Activated CD8-positive, alpha-beta T cell treated with anti-CD3 and anti-CD28 coated beads for 36 hours (primary cell): ENCODE measurements at places on chromosomes 5 and 9. TPM values are rescaled to one million over a fixed set of nuclear protein-coding genes. Genes with fewer than 3 reads are reported as not detected.

Gene PTGS1
- not detected for total RNA-seq

Gene CMYA5
- total RNA-seq, result 0.16 TPM

Gene C8G
- total RNA-seq, result not detected

Gene C1QTNF3
- total RNA-seq, result 1.4 TPM

Gene SAXO1
- total RNA-seq, result not detected

GRCh38 chr9:3125602-3126405 lies 281.9 kb upstream of the PUM3 start:
- no peak for DNase-seq

- no peak for DNase-seq
Observed at GRCh38 chr9:97672403-97672802, 24.7 kb downstream of the XPA start.

DNA sequence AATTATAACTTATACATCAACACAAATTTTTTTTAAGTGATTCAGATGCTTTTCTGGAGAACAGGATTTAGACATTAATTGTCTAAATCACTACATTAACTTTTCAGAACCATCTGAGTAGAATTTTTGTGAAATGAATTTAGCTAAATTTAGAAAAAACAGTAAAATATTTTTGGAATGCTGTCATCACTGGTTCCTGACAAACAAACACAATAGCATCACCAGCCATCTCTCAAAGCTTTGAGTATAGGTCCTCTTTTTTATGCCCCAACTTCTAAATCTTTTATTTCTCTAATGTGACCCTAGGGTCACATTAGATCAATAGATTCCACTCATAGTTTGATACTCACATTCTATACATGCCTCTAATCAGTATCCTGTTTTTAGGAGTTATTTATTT lies 104.6 kb downstream of the PRR16 start:
- DNase-seq, result no peak

DNA sequence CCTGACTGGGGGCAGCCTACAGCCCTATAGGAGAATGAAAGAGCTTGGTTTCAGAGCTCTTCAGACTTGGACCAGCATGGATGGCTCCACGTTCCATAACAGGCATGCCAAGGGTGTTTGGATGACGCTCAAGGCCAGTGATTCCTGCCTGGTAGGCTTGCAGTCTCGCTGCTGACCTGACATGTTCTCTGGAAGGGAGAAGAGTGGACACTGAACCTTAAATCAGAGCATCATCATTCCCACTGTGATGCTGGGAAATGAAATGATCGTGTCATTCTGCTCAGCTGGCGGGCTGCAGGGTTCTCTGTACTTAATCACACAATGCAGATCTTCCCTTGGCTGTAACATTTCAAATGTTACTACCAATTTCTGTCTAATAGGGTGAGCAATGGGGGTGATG lies 57.0 kb downstream of the CFAP90 start:
- no peak for DNase-seq

- DNase-seq, result no peak
Observed at GRCh38 chr9:4691795-4692194, 12.4 kb downstream of the CDC37L1 start.

GRCh38 chr5:67338421-67338820 lies 141.8 kb upstream of the CD180 start:
- no peak for DNase-seq

DNA sequence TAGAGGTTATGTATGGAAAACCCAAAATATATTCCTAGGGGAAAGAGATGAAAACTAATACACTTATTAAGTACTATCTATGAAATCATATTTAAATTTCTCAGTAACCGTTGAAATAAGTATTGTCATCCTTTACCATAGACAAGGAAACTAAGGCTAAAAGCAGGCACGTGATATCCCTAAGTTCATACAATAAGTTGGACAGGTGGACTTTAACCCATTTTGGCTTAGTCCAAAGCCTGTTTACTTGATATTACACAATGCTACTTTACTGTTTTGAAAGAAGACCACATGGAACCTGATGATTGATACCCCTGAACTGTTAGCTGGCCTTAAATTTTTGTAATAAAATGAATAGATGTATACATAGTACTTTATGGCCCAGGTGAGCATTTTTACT lies 3.5 kb downstream of the NFX1 start:
- DNase-seq, result no peak

GRCh38 chr9:138011951-138012500 lies 134.4 kb downstream of the CACNA1B start:
- DNase-seq, result no peak

- no peak for DNase-seq
Observed at GRCh38 chr5:65837139-65837538, 89.2 kb upstream of the ERBIN start.

GRCh38 chr5:88557881-88558280 lies 289.2 kb upstream of the TMEM161B start:
- no peak for DNase-seq

- DNase-seq, result no peak
Observed at GRCh38 chr9:120756531-120756930, 36.7 kb downstream of the FBXW2 start.

DNA sequence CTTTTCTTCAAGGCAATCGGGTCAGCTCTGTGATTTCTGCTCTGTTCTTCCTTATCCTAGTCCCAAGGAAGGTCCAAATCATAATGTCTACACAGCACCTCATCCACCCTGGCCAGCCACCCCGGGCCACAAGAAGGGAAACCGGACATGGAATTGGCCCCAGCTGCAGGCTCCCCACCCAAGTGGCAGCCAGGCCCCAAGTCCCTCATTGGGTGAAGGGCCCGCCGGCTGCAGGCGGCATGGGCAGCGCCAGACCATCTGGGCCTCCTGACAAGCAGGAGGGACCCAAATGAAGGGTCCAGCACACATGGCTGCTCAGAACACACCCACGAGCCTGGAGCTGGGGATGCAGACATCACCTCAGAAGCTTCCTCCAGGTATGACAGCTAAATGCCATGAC lies 33.7 kb downstream of the BICD2 start:
- DNase-seq, result no peak

- no peak for DNase-seq
Observed at GRCh38 chr5:60699288-60699608, 718 bp downstream of the DEPDC1B start.

DNA sequence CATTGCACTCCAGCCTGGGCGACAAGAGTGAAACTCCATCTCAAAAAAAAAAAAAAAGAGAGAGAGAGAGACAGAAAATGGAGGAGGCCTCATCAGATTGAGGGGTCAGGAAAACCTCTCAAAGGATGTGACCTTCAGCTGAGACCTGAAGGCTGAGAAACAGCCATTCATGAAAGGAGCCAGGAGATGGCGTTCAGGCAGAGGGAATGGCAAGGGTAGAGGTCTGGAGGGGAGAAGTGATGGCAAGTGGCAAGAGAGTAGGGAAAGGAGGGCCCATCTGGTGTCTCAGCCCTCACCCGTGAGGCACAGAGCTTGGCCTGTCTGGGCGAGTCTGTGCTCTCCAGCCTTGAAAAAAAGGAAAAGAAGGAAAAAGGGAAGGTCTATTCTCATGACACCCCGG lies 17.0 kb downstream of the CAMK2A start:
- DNase-seq, result peak; percentile 26

DNA sequence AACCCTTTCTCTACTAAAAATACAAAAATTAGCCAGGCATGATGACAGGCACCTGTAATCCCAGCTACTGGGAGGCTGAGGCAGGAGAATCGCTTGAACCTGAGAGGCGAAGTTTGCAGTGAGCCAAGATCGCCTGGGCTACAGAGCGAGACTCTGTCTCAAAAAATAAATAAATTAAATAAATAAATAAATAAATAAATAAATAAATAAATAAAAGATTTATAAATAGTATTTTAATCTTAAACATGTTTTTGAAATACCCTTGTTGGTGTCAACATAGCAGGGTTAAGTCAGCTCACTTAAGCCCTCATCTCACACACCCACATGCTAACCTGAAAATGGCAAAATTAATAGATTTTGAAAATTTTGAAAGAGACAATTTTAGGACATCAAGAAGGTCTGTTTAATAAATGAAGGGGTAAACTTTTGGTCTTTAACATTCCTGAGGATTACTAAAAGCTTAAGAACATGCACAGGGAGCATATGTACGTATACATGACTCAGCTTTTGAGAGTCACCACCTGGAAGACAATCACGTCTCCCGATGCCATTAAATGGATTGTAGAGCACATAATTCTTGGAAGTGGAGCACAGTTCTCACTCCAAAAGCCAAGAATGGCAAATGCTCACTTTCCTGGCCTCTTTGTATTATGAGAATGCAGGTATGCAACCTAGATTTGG lies 202.5 kb downstream of the GDNF start:
- no peak for DNase-seq

GRCh38 chr5:43572357-43572756 lies 15.5 kb upstream of the PAIP1 start:
- no peak for DNase-seq

DNA sequence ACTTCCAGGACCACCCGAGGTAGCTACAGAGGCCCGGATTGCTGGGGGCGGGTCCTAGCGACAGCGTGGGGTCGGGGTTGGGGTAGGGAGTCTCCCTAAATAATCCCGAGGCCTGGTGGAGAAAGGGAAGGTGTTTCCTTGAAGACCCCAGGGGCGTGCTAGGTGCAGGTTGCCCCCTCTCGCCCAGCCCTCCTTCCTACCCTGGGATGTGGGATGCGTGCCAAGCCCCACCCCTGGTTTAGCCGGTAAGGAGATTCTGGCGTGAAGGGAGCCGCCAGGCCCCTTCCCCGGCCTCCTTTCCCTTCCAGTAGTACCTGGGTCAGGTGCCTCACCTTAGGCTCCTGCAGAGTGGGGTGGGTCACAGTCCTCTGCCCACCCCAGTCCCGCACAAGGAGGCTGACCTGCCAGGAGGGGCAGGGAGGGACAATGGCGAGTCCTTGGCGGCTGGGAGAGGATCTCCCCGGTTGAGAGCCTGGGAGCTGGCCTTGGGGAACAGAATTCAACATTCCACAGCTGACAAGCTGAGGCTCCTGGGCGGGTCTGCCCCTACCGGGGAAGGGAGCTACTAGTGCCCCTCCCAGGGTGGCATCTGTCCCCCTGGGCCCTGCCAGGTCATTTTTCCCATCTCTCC lies 674 bp downstream of the TSPAN17 start:
- DNase-seq, result no peak
